ENCODE measurements at places on chromosomes 3 and 15. TPM values are rescaled to one million over a fixed set of nuclear protein-coding genes. Genes with fewer than 3 reads are reported as not detected.

GRCh38 chr3:148873270-148873927 lies 8.3 kb downstream of the CPA3 start:
- H3K27ac ChIP-seq: no peak overlapping the region
- no peak for DNase-seq
- no peaks in the 10 kb centered on the region for H3K27me3 ChIP-seq
- no peaks in the 10 kb centered on the region for H3K36me3 ChIP-seq
- no peak overlapping the region for H3K4me3 ChIP-seq

DNA sequence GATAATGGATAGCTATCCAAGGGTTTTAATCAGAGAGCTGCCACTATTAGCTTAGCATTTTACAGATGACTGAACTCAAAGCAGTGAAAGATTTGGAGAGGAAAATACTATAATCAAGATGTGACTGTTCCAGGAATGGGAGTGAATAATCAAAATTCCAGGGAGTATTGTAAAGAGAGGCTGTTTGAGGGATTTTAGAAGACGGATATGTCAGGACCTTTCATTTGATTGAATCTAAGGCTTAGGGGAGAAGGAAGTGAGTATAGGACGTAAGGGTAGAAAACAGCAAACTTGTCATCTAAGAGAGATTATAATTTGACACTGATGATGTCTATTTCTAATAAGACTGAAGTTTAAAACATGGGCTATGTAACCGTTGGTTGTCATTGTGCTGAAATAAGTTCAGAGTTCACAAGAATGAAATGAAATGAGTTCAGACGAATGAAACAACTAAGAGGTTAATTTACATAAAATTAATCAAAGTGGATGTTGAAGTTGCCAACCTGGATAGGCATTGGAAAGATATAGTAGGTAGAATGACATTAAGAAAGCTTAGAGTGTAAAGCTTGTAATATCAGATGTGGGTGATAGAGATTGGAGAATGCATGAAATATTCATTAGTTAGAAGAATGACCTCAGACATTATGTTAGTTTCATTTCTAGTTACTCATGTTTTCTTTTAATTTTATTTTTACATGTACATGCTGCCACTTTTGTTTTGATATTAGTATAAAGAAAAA lies 842.8 kb downstream of the SI start:
- no peak overlapping the region for H3K4me3 ChIP-seq
- no peaks in the 10 kb centered on the region for H3K27me3 ChIP-seq
- no peaks in the 10 kb centered on the region for H3K36me3 ChIP-seq
- no peaks in the 10 kb centered on the region for H3K4me1 ChIP-seq
- no peak for DNase-seq
- H3K27ac ChIP-seq: no peak overlapping the region

- H3K27me3 ChIP-seq: no peaks in the 10 kb centered on the region
- H3K4me1 ChIP-seq: no peaks in the 10 kb centered on the region
- H3K27ac ChIP-seq: no peak overlapping the region
- no peak for DNase-seq
- H3K4me3 ChIP-seq: no peak overlapping the region
Observed at GRCh38 chr3:155158346-155159037, 78.4 kb downstream of the MME start.

DNA sequence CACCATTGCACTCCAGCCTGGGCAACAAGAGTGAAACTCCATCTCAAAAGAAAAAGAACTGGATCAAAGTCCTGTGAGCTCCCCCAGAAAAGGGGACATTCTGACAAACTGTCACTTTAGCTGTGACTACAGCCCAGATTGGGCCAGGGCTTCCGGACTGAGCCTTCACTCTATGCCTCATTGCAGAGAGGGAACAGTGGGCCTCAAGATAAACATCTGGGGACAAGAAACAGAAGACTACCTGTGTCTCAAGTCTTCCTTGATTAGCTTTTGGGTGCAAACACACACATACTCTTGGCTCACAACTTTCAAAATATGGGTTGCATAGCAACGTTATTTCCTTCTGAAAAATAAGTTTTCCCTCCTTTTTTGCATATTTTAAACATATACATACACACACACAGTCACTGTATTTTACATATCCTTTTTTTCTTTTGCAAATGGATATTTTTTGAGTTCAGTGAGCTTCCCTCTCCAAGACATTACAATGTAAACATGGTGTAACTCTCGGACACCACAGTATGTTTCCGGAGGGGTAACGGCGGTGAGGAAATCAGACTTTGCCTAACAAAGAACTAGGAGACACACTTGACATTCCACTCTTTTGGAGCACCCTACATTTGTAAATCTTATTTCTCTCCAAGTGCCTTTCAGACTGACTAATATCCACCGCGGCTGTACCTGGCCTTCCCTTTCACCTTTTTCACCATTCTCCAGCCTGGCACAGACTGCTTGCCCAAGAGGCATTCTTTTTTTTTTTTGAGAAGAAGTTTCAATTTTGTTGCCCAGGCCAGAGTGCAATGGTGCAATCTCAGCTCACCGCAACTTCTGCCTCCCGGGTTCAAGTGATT lies 3.5 kb downstream of the TKT start:
- H3K4me3 ChIP-seq: no peak overlapping the region
- H3K27ac ChIP-seq: no peak overlapping the region
- H3K36me3 ChIP-seq: no peaks in the 10 kb centered on the region
- DNase-seq: no peak
- H3K4me1 ChIP-seq: peaks cover 66% of the 10 kb centered on the region
- H3K27me3 ChIP-seq: no peaks in the 10 kb centered on the region

Gene CLDN18
- total RNA-seq: not detected

Gene ACOX2
- not detected for total RNA-seq

- H3K27me3 ChIP-seq: no peaks in the 10 kb centered on the region
- no peak for DNase-seq
- no peaks in the 10 kb centered on the region for H3K36me3 ChIP-seq
- no peaks in the 10 kb centered on the region for H3K4me1 ChIP-seq
Observed at GRCh38 chr3:60463685-60464084, 787.6 kb downstream of the FHIT start.

GRCh38 chr3:130905551-130905950 lies 11.7 kb downstream of the ATP2C1 start:
- H3K27ac ChIP-seq: no peak overlapping the region
- H3K4me1 ChIP-seq: no peaks in the 10 kb centered on the region
- no peak for DNase-seq
- H3K36me3 ChIP-seq: no peaks in the 10 kb centered on the region

Gene LYZL4
- not detected for total RNA-seq

Gene TEX55
- not detected for total RNA-seq

DNA sequence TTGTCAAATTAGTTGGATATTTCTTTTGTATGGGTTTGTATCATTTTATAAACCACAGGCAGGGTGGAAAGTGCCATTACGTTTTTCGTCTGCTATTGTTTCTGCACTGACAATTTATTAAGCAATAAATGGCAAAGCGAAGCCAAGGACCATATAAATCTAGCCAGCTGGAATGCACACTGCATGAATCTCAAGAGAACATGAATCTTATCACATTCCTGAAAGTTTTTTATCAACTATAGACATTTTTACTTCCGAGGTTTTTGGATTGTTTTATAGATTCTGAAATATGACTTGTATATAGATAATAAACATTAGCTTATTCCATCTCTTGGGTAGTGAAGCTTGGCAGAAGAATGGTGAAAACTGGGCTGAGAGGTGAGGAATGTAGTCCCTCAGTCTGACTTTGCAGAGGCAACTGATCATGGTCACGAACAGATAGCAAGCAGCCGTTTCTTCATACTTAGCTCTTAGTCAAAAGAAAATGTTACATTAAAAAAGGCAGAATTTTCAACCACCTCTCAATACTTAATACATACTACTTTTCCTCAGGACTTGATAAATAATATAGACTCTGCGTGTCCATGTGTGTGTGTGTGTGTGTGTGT lies 102.7 kb downstream of the OSBPL10 start:
- no peaks in the 10 kb centered on the region for H3K27me3 ChIP-seq
- no peaks in the 10 kb centered on the region for H3K36me3 ChIP-seq
- no peak overlapping the region for H3K27ac ChIP-seq
- no peaks in the 10 kb centered on the region for H3K4me1 ChIP-seq
- no peak overlapping the region for H3K4me3 ChIP-seq
- DNase-seq: no peak

Gene PLOD2
- not detected for total RNA-seq

Gene SLC6A11
- total RNA-seq: not detected

GRCh38 chr15:79527821-79528220 lies 95.7 kb downstream of the MINAR1 start:
- no peaks in the 10 kb centered on the region for H3K27me3 ChIP-seq
- H3K4me3 ChIP-seq: no peak overlapping the region
- H3K4me1 ChIP-seq: no peaks in the 10 kb centered on the region
- no peak for DNase-seq
- H3K36me3 ChIP-seq: no peaks in the 10 kb centered on the region

DNA sequence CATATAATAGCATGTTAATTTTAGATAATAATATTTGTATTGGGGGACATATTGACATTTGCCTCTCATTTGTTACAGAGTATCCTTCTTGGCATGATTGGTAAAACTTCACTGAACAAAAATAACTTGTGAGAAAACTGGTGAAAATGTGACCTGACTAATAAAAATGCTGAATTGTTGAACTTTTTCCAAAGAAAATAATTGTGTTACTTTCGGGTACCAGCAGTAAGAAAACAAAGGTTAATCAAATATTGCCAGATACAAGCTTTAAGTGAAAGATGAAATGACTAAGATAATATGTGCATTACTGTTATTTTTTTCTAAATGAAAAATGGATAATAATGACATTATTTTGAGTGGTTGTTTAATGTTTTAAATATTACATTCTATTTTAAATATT lies 15.2 kb downstream of the SLC12A1 start:
- H3K36me3 ChIP-seq: no peaks in the 10 kb centered on the region
- no peaks in the 10 kb centered on the region for H3K27me3 ChIP-seq
- no peak for DNase-seq
- H3K4me1 ChIP-seq: no peaks in the 10 kb centered on the region
- H3K4me3 ChIP-seq: no peak overlapping the region

Gene PFKFB4
- 2.4 TPM for total RNA-seq

DNA sequence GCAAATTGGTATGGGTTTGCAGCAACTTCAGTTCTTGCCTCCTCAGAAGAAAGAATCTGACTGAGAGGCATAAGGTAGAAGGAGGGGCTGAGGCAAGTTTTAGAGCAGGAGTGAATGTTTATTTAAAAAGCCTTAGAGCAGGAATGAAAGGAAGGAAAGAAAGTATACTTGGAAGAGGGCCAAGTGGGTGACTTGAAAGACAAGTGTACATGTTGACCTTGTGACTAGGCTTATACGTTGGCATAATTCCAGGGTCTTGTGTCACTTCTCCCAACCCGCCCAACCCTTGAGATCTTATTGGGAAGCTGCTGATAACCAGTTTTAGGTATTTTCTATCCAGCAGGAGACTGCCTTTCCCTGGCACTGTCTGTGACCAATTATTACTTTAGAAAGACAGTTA lies 436.9 kb upstream of the ZNF717 start:
- no peak overlapping the region for H3K27ac ChIP-seq
- H3K4me1 ChIP-seq: no peaks in the 10 kb centered on the region
- H3K4me3 ChIP-seq: no peak overlapping the region
- no peaks in the 10 kb centered on the region for H3K36me3 ChIP-seq
